ENCODE measurements at places on chromosomes 3 and 15. TPM values are rescaled to one million over a fixed set of nuclear protein-coding genes. Genes with fewer than 3 reads are reported as not detected.

DNA sequence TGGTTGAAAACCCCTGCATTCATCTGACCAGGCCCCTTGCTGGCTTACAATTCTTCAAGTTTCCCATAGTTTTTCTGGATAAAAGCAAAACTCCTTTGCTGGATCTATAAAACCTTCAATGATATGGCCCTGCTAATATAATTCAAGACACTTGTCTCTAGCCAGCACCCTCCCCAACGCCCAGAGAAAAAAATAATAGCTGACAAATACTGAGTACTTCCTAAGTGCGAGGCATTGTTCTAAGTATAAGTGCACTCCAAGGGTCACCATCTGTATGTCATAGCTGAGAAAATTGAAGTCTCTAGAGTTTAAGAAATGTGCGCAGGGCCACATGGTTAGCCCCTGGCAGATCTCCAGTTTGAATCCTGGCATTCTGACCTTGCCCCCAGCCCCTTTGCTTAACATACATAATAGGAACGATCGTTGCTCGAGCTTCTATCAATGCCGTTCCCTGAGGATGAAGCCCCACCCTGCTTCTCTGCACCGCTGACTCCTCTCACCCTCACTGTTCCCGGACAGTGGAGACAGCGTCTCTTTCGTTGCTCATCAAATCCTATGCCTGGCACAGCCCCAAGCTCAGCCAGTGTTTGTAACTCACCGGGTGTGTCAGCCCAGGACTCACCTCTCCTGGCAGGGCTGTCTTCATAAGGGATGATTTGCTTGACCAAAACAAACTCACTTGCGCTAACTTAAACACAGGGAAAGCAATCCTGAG, 377.1 kb upstream of the PROK2 start:
- DNase-seq, result no peak

DNA sequence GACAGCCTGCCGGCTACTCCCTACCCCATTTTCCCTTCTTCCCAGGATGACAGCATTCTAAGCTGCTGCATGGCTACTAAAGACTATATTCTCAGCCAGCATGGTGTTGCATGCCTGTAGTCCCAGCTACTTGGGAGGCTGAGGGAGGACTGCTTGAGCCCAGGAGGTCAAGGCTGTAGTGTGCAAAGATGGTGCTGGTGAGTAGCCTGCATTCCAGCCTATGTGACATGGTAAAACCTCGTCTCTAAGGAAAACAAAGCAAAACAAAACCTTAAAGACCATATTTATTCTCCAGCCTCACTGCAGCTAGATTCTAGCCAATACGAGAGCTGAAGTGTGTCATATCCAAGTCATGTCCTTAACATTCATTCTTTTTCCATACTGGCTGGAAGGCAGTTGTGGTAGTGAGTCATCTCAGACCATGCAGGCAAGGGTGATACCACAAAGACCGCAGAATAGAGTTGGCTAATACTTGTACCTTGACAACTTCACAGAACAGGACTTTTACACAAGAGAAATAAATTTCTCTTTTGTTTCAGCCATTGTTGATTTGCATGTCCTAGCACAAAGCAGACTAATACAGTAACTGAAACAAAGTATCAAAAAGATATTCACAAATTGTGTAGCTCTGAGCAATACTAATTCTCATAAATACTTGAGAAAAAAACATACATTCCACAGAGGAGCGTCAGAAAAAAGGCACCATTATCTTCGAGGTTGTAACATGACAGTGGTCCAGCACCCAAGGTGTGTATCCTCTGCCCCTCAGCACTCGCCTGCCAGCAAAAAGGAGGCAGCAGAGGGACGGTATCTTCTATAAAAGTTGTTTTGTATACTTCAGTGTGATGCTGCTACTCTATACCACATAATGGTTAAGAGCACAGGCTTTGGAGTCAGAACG, 14.8 kb downstream of the PBRM1 start:
- no peak for DNase-seq

- no peak for DNase-seq
These were observed 57.9 kb upstream of the ABHD2 start for GRCh38 chr15:89030311-89030710.

DNA sequence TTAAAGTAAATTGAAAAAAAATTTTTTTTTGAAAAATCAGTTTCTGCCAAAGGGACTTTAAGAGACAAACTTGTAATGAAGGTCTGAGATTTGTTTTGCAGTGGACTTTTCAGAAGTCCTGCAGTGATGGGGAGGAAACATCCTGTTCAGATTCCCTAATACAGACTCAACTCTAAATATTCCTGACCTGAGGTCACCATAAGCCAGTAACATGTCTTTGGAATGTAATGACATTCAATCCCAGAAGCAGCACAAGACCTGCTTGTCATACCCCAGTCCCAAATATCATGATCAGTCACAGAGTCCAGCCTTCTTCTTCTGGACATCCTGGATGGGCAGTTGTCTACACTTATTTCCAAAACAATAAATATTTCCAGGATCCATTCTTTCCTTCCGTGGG, 53.6 kb downstream of the TMEM39A start:
- DNase-seq, result no peak

DNA sequence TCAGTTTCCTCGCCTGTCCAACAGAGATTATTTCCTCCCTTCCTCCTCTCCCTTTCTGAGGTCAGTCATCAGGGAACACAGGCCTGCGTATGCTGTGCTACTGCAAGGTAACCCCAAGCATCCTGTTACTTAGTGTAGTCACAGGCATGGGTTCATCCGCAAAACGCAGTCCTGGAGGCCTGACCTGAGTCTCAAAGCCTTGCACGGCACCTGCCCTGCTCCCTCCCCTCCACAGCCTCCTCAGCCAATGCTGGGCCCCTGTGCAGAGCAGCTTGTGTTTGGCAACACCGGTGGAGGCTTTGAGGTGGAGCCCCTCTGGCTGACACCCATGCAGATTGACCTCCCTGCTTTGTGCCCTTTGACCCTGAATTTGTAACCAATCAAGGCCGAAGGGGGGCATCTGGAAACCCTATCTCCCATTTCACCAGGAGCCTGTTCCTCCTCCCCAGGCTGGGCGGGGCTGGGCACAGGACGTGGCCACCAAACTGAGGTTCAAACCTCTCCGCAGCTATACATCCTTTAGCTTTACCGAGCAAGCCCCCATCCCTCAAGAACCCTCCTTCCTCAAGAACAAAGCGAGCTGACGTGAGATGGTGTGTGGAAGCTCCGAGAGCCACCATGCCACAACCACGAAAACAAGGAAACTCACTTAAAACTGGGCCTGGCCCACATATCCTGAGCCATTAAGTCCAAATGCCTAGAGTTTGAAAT, 21.5 kb downstream of the TKT start:
- no peak for DNase-seq

DNA sequence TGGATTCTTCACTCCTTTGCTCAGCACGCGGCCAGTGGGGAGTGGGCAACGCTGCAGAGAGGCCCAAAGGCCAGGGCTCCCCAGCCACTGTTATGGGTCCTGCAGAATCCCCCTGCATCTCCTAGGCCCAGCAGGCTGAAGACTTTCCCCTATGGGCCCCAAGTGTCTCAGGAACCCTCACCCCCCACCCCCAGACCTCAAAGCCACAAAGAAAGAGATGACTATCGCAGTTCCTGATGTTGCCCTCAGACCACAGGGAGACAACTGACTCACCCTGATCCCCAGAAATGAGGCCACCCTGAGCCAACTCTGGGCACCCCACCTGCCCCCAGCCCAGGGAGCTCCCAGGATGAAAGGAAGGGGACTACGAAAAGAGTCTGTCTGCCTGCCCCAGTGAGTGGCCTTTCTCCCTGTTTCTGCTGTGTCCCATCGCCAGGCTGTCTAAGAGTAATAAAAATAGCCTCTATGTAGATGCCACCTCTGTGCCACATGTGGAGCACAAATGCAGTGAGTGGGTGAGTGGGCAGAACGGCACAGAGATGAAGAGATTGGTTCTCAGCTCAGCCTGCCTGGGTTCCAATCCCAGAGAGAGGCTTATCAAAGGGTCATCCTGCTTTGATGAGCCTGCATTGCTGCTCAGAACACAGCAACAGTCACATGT, 283.0 kb downstream of the UACA start:
- DNase-seq, result no peak

GRCh38 chr15:68401496-68402431, 30.2 kb downstream of the ITGA11 start:
- no peak for DNase-seq

GRCh38 chr15:78617076-78617475, 3.7 kb downstream of the CHRNA3 start:
- no peak for DNase-seq

DNA sequence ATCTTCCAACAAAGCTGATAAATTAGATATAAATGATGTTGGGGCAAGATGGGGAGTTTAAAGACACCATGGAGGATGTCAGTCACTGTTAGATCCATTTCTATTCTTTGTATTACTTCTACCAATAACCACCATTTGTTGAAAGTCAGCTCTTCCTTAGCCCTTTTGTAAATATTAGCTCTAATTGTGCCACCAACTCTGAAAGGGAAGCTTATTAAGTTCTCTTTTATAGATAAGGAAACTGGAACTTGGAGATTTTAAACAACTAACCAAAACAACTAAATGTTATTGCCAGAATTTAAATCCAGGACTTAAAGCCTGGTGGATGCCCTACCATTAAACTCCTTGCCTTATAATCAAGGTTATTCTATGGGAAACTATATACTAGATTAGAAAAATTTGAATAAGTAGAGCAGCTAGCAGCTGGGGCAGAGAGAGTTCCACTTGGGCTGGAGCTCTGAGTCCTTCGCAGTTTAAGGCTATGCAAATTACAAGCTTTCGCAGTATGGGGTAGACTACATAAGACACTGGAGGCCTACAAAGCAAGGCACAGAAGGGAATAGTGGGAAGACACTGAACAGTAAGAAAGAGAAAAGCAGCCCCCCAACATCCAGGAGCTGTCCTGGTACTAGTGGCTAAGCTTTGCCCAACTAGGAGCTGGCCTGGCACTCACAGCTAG, 52.6 kb downstream of the TM4SF18 start:
- no peak for DNase-seq

DNA sequence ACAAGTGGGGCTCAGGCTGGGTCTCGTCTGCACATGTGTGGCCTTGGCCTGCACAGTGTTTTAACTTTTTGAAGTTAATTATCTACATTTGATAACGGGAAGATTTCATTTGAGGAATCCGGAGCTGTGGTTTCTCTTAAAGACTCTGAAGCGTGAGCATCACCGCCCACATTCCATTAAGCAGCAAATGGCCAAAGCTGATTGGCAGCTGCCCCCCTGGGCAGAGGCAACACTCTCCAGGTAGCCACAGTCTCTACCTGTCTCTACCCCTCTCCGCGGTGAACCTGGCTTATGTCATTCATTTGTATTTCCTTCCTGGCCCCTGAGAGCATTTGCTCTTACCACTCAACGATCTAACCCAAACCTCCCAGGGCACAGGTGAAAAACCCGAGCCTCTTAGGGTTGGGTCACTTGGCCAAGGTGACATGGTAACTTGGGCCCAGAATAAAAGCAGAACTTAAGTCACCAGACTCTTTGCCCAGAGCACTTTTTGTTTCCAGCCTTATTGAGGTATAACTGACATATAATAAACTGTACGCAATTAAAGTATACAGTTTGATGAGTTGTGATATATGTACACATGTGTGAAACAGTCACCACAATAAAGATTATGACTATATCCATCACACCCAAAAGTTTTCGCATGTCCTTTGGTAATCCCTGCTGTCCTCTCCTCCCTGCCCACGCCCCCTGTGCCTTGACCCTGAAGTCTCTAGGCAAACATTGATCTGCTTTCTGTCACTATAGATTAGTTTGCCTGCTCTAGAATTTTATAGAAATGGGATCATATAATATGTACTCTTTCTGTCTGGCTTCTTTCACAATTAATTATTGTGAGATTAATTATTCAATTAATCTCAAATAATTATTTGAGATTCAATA, 245.7 kb upstream of the HES1 start:
- DNase-seq, result no peak

GRCh38 chr15:60375306-60375705, 22.5 kb downstream of the ANXA2 start:
- no peak for DNase-seq

- no peak for DNase-seq
These were observed 116.9 kb upstream of the EIF1B start for GRCh38 chr3:40192628-40193027.

- peak; percentile 72 for DNase-seq
These were observed 124.6 kb downstream of the ARRDC4 start for GRCh38 chr15:98085003-98085639.

DNA sequence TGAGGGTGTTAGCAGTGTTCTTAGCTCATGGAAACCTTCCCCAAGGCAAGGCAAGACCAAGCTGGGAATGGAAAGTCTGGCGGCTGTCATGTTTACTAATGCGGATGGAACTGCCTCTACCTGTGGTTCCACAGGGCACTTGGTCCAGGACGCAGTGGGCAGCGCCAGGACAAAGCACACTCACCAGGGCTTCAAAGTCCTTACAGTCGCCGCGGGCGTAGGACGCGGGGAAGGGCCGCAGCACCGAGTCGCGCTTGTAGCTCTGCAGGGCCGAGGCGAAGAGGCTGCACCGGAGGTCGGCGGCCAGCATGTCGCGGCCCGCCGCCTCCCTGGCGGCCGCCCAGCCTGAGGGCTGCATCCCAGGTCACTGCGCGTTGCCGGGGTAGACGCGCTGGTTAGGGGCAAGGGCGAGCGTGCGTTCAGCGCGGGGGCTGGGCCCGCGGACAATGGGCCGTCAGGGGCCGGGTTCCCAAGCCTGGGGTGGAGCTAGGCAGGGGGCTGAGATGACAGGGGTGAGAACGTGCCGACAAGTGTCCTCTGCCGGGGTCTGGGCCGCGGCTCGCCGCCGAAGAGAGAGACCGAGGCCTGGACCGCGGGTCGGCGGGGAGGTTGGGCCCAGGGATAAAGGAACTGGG, 497 bp downstream of the PARP16 start:
- DNase-seq, result peak; percentile 42

- DNase-seq, result no peak
These were observed 59.9 kb downstream of the CD47 start for GRCh38 chr3:108030960-108031359.

The PXYLP1 gene
- 34.8 TPM for polyA plus RNA-seq

The SLC2A2 gene
- polyA plus RNA-seq, result 11.0 TPM

The SNAPC5 gene
- 40.7 TPM for polyA plus RNA-seq

The ZNF660 gene
- polyA plus RNA-seq, result 18.0 TPM

The ITGA11 gene
- polyA plus RNA-seq, result 2.3 TPM

The GOLGA6B gene
- polyA plus RNA-seq, result 0.17 TPM

Measured in renal pelvis (tissue), 12 donors.